ENCODE measurements at places on chromosomes 2 and 18.

DNA sequence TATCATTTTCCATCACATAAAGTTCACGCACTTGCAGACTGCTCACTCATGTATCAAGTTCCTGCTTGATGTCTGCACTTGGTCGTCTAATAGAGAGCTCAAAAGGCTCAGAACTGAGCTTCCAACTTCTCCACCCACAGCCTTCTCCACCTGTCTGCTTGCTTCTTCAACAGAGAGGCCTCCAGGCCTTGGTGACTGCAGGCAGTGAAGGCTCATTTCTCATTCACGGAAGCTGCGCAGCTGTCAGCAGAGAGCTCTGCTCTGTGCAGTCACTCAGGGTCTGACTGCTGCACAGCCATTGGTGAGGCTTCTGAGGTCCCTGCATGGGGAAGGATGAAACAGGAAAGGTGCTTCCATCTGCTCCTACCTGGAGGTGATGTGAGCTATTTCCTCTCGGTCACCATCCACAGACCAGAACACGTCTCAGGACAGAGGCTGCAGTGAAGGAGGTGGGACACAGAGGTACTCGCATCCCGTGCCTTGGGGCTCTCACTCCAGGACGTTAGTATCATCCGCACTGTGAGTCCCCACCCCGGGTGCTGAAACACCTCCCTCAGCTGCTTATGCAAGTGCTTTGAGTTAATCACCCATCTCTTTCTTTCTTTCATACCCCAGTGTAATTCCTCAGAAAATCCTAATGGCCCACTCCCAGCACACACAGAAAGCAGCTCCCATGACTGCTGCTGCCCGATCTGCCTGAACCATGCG lies 126.2 kb downstream of the TMEM18 start:
- DNase-seq: no peak

DNA sequence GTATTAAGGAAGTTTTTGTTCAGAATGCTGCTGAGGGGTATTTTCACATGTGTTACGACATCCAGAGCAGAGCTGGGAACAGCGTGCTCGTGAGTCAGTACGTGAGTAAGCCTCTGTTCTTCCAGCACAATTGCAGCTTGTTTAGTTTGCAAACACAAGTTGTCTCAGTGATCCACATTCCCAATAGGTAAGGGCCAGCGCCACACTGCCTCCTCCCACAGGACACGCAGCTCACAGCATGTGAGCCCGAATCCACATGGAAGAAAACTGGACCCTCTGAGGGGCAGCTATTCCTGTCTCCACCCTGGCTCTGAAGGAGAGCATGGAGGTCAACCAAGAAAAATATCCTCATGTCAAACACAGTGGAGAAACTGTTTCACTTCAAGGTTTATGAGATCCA lies 173.9 kb upstream of the PID1 start:
- DNase-seq: no peak

DNA sequence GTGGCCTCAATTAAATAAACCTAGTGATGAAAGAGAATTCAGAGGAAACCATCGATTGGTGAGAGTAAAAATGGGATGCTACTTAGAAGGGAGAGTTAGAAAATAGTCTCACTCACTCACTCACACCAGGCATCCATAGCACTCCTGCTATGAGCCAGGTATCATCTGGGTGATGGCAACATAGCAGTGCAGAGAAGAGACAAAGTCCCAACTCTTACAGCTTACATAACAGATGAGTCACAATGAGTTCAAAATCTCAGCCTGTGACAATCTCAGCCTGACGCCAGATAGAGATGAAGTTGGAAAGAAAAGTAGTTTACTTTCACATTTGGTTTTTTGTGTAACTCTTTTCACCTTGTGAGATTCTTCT lies 55.4 kb upstream of the THOC1 start:
- no peak for DNase-seq

DNA sequence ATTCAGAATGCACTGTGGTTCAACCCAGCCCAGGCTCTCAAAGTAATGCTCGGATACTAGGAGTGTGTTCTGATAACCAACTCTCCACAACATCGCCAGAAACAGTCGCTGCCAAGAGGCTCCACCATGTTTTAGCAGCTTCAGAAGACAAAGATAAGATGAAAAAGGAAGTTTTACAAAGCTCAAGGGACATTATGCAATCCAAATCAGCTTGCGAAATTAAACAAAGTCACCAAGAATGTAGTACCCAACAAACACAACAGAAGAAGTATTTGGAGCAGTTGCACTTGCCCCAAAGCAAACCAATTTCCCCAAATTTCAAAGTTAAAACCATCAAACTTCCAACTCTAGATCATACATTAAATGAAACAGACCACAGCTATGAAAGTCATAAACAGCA lies 360.9 kb downstream of the XIRP2 start:
- no peak for DNase-seq

- DNase-seq: no peak
Observed at GRCh38 chr18:58276789-58277739, 233.0 kb downstream of the NEDD4L start.
